ENCODE measurements at places on chromosomes 1 and 21. TPM values are rescaled to one million over a fixed set of nuclear protein-coding genes. Genes with fewer than 3 reads are reported as not detected.

DNA sequence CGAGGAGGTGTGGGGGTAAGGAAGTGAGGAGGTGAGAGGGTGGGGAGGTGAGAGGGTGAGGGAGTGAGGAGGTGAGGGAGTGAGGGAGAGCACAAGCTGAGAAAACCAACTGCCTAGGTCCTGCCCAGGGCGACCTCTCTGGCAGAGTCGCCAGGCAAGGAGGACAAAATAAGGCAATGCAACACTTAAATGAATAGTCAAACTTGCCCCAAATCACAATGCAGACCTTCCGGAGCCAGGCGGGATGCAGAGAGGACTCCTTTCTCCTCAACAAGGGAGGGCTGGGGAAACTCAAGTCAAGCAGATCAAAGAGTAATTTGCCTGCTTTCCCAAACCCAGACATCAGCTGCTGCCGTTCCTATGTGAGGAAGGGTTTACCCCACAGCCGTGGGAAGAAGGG is 86.0 kb downstream of the CCDC185 start:
- DNase-seq = no peak

DNA sequence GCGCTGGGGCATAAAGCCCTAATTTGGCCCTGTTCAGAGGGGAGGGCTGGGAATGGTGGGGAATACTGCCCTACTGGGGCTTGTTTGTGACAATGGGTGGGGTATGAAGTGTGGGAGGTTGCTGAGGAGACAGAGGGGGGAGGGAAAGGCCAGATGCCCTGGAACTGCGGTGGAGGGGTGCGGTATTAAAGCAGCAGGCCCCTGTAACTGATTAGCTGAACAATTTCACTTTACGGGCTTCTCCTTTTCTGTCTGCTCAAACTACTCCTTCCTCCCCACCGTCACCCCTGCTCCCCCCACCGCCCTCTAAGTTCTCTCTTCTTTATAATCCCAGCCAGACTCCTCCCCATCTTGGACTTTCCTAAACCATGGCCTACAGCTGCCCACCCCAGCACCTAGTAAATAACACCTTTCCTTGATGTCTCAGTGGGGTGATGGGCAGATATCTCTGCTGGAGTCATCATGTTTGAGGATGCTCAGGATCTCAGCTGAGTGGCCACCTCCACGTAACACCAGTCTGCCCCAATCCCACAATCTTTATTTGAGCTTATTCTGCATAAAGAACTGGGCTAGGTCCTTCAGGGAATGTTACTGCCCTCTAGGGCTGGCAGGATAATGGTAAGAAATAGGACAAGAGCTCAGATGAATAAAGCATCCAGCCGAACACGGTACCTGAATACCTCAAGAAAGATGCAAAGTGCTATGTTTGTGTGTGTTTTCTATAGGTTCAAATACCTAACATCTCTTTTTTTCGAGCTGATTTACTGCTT is 33.5 kb downstream of the XCL1 start:
- DNase-seq = no peak

Gene SPRR2B
- total RNA-seq = not detected

Gene SPATC1L
- 2.6 TPM for total RNA-seq

Gene BTG3
- 96.2 TPM for total RNA-seq

Gene KCNE2
- total RNA-seq = not detected

DNA sequence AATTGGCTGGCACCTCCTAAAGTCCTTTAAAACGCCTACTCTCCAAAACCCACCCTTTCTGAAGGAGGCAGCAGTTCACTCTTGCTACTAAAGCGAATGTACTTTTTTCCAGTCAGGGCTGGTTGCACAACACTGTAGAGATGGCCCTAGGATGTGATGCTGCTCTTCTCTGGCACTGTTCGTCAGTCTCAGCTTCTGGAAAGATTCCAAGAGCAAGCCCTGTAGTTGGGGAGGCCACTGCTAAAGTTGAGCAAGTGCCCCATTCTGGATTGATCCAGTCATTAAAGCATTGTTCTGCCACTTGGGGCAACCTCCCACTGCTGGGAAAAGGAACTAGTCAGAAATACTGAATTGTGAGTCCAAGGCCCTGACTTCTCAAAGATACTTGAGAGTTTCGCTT is 28.5 kb upstream of the KCNQ4 start:
- no peak for DNase-seq

Gene EPS8L3
- not detected for total RNA-seq

GRCh38 chr1:117641536-117641935 is 35.7 kb downstream of the TENT5C start:
- no peak for DNase-seq

DNA sequence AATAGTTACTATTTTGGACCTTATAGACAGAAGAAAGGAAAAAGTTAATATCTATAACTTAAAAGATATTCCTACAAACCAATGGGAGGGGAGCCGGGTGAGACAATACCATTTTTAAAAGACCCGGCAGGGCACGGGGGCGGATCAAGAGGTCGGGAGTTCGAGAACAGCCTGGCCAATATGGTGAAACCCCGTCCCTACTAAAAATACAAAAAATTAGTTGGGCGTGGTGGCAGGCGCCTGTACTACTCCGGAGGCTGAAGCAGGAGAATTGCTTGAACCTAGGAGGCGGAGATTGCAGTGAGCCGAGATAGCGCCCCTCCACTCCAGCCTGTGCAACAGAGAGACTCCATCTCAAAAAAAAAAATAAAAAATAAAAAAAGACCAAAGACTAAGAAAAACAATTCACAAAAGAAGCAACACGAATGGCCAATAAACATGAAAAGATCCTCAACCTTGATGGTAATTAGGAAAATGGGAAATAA is 1.2 kb upstream of the PSMB2 start:
- no peak for DNase-seq

Gene IQCC
- 4.1 TPM for total RNA-seq

Gene RHD
- 0.20 TPM for total RNA-seq

- DNase-seq = peak; percentile 66
These were observed 46.5 kb upstream of the COA6 start for GRCh38 chr1:234326497-234327366.

- DNase-seq = no peak
These were observed at the start of gene FCRL5 for GRCh38 chr1:157551694-157552693. TSS of gene FCRL5 (minus strand) at chr1:157552515. CDS start at chr1:157552362, 153 bp downstream.

Gene S100A9
- 138 TPM for total RNA-seq

Gene ZSCAN20
- total RNA-seq = 0.65 TPM

DNA sequence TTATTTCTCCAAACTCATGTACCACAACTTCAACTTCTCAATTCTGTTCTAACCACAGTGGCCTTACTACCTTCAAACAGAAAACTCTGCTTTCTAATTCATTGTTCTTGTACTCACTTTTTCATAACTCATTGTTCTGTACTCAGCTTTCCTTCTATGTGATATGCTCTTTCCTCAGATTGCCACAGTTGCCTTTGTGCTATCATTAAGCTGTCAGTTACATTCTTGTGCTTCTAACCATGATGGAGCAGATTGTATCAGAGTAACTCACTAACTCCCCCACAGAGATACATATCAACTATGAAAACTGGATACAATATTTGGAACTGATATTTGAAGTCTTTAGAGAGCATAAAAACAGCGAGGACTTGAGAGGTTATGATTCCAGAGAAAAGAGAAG is 1213.7 kb downstream of the KCNT2 start:
- no peak for DNase-seq

Gene PTPN22
- 40.8 TPM for total RNA-seq

GRCh38 chr1:44484155-44484688 is 79.2 kb downstream of the RNF220 start:
- DNase-seq = no peak

GRCh38 chr21:17866590-17866989 is 47.4 kb upstream of the C21orf91 start:
- DNase-seq = no peak

DNA sequence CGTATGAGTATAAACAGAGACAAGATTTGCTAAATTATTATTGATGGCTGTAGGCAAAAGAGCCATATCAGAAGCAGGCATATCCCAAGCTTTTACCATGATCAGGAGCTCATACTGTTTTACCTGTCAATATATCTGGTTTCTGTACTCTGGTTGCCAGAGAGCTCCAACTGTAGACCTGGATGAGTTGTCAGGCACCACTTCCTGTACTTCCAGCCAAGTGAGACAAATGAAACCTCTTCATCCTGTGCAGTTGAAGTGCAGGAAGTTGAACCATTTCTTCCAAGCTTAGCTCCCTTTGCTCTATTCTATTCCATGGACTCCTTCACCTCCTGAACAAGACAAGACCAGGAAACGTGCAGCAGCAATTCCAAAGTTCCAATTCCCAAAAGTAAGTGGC is 115.6 kb downstream of the ZNF281 start:
- DNase-seq = no peak

DNA sequence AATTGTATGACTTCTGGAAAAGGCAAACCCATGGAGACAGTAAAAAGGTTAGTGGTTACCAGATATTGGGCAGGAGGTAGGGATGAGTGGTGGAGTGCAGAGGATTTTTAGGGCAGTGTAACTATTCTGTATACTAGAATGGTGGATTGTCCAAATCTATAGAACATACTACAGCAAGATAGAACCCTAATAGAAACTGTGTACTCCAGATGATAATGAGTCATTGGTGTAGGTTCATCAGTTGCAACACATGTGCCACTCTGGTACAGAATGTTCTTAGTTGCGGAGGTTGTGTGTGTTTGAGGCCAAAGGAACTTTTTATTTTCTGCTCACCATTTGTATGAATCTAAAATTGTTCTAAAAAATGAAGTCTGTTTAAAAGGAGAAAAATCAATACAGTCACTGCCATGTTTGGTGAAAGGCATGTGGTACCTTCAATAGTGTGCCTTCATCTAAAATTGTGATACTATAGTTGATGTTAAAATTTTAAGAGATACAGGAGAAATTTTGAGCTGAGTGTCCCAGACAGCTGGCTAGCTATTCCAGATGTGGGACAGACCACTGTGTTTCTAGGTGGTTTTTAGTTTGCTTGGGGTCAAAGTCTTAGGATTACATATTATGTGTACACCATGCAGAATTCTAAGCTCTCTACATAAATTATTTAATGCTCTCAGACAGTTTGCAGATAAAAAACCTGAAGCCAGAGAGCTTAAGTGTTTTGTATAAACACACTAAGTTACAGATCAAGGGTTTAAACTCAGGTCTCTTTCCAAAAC is 150.5 kb downstream of the RPS6KC1 start:
- no peak for DNase-seq

DNA sequence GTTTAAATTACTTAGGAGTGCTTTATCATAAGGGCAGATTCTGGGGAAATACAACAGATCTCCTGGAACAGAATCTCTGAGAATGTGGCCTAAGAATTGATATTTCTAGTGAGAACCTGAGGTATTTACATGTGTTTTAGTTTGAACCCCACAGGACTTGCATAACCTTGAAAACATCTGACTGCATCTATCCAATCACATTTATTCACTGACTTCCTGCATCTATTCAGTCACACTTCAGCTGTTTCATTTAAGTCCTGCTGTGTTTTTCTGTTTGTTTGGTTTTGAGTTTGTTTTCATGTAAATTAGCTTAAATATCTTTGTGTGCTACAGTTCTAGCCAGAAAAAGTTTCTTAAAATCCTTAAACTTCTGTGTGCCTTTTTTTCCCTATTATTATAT is 1260.7 kb downstream of the PLA2G4A start:
- DNase-seq = no peak

Gene CPT2
- total RNA-seq = 9.2 TPM

- peak; percentile 48 for DNase-seq
These were observed 16.7 kb downstream of the ALX3 start for GRCh38 chr1:110053552-110054428.

DNA sequence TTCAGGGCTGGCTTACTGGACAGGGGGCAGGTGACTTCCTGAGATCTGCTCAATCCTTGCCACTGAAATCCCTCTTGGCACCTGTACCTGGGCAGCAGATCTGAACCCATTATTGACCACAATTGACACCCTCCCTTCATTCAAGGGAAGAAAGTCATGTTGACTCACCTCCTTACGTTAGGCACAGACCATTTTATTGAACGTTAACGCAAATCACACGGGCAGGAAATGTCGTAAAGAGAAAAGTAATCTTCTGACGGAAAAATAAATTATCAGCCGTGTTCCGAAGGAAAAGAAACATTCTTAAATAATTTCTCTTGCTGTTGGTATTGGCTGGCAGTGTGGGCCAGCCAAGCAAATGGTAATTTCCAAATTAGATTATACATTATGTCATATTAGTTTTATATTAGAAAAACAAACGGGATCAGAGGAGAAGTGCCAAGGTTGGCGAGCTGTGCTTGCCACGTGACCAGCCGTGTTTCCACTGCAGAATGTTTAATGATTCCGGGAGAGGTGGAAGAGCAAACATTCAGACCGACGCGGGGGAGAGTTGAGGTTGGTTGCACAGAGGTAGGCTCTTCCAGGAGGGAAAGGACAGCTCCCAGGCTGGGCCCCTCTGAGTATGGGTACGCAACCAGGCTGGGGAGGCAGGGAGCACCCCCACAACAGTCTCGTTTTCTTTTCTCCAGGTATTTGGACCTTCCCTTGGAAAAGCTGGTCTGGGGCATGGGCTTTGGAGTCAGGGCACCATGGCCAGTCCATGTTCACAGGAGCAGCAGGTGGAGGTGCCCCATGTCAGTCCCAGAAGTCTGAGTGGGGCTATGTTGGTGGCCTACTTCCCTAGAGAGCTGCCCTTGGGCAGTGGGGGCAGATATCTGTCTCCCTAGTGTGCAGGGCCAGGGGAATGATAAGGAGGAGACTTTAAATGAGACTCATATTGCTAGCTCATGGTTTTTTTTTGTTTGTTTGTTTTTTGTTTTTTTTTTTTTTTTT is 121.1 kb downstream of the FOXD2 start:
- DNase-seq = no peak

DNA sequence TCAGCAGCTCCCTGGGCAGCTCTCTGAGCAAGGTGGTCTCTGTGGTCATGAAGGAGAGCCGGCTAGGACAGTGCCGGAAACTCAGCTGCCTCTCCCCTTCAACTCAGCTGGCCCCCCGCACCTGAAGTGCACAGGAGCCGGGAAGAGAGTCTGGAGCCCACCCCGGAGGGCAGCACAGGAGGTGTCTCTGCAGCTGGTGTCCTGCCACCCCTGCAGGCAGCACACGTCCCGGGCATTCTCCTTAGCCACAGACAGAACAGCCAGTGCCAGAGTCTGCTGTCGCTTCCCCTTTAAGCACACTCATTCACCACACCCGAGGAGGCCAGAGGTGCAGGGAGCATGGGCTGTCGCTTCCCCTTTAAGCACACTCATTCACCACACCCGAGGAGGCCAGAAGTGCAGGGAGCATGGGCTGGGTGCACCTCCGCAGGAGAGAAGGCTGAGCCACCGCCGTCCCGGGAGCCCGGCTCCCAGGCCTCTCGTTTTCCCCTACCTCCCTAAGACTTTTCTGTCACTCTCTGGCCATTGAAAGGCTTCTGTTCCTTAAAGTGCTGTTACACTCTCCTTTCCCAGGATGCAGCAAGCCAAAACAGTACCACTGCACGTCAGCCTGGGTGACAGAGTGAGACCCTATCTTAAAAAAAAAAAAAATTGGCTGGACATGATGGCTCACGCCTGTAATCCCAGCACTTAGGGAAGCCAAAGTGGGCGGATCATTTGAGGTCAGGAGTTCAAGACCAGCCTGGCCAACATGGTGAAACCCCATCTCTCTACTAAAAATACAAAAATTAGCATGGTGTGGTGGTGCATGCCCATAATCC is 16.9 kb upstream of the SAMD11 start:
- no peak for DNase-seq

Gene DISP3
- 1.1 TPM for total RNA-seq

DNA sequence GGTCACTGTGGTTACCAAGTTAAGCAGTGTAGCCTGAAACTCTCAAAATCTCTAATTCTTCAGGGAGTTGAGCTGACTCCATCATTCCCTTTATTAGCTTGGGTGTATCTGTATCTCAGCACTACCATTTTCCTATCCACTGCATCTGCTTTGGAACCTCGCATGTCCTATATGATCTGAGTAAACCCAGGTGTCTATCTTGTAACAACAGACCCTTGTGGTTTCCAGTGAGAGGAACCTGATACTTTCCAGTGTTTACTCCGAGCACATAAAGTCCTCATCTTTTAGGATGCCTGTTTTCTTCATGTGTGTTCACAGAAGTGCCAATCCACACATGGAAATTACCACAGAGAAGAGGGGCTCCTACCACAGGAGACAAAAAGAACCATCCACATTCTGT is 650.4 kb downstream of the LMO4 start:
- no peak for DNase-seq
